ENCODE measurements at places on chromosomes 6 and 20.

GRCh38 chr20:49620364-49621240, 52.7 kb upstream of the PTGIS start:
- H3K27me3 ChIP-seq = no peaks in the 10 kb centered on the region
- no peak for DNase-seq
- H3K36me3 ChIP-seq = no peaks in the 10 kb centered on the region
- no peak overlapping the region for H3K4me3 ChIP-seq
- H3K27ac ChIP-seq = no peak overlapping the region

GRCh38 chr6:6538261-6538660, 50.3 kb upstream of the LY86 start:
- H3K27me3 ChIP-seq = no peaks in the 10 kb centered on the region
- H3K4me3 ChIP-seq = no peak overlapping the region
- H3K36me3 ChIP-seq = no peaks in the 10 kb centered on the region
- peaks cover 16% of the 10 kb centered on the region for H3K4me1 ChIP-seq

DNA sequence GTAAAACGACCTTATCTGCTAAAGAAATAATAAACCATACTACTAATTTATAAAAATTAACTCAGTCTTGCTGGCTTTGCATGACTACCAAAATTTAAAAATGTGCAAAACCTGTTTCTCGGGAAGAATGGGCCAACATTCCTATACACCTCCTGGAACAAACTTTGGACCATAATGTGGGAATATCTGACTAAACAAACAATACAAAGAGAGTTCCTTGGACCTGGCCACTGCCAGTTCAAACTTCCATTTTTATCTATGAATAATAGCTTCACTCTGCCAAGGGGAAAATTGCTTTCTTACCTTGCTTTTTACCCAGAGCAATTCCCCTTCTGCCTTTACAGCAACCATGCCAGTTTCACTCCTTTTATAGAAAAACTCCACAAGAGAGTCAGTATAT, 38.7 kb upstream of the POU5F1 start:
- H3K4me1 ChIP-seq = no peaks in the 10 kb centered on the region
- H3K36me3 ChIP-seq = no peaks in the 10 kb centered on the region
- H3K27me3 ChIP-seq = no peaks in the 10 kb centered on the region
- DNase-seq = no peak
- no peak overlapping the region for H3K4me3 ChIP-seq

GRCh38 chr6:73803562-73804241, 107.7 kb downstream of the CD109 start:
- no peaks in the 10 kb centered on the region for H3K36me3 ChIP-seq
- H3K27ac ChIP-seq = no peak overlapping the region
- no peaks in the 10 kb centered on the region for H3K4me1 ChIP-seq

GRCh38 chr20:18436847-18437246, 30.0 kb downstream of the DZANK1 start:
- no peak for DNase-seq
- no peaks in the 10 kb centered on the region for H3K36me3 ChIP-seq
- H3K4me3 ChIP-seq = no peak overlapping the region
- no peaks in the 10 kb centered on the region for H3K27me3 ChIP-seq
- no peak overlapping the region for H3K27ac ChIP-seq

DNA sequence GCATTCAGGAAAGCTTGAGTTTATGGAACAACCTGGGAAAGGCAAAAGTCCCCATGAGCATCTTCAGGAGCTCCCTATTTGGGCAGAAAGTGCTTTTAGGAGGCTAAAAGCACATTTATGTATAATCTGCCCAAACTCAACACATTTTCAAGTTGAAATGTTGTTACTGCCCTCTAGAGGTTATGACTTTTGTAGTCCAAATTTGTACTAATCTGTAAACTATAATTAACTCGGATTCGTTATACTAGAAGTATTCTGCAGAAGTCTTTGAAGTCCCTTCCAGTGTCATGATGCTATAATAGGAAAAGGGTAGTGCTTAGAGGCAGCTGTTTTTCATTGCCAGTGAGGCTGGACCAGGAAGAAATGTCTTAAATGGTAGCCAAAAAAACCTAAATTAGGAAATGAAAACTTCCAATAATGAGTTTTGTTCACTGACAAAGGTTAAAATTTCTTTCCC, 44.8 kb upstream of the EMILIN3 start:
- H3K27me3 ChIP-seq = no peaks in the 10 kb centered on the region
- H3K4me3 ChIP-seq = no peak overlapping the region
- peaks cover 3% of the 10 kb centered on the region for H3K36me3 ChIP-seq
- DNase-seq = no peak
- H3K4me1 ChIP-seq = peaks cover 66% of the 10 kb centered on the region

- H3K4me3 ChIP-seq = peak overlapping the region; percentile 28
- H3K4me1 ChIP-seq = peaks cover 53% of the 10 kb centered on the region
- H3K36me3 ChIP-seq = no peaks in the 10 kb centered on the region
- H3K27ac ChIP-seq = peak overlapping the region; percentile 38
- DNase-seq = no peak
Observed at GRCh38 chr6:12963567-12963966, 247.0 kb downstream of the PHACTR1 start.

DNA sequence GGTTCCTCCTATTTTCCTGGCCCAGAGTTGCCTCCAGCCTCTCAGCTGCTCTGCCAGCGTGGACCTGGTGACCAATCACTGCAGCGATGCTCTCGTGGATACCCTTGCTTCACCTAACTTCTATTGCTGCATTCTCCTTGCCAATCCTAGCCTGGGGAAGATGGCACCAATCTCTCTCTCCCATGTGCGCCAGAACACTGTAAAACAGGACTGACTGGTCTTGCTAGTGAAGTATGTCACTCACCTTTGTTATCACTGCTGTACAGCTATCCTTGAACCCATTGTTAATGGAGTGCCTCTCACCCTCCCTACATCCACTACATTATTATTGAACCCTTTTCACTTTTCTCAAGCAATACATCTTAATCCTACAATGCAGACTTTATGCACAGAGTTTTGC, 80.1 kb downstream of the LYRM4 start:
- H3K4me3 ChIP-seq = no peak overlapping the region
- H3K27me3 ChIP-seq = no peaks in the 10 kb centered on the region
- no peak for DNase-seq
- H3K27ac ChIP-seq = no peak overlapping the region

GRCh38 chr20:10511170-10511508, 76.0 kb downstream of the SLX4IP start:
- no peaks in the 10 kb centered on the region for H3K36me3 ChIP-seq
- peaks cover 8% of the 10 kb centered on the region for H3K4me1 ChIP-seq
- no peak for DNase-seq
- H3K27ac ChIP-seq = peak overlapping the region; percentile 40

DNA sequence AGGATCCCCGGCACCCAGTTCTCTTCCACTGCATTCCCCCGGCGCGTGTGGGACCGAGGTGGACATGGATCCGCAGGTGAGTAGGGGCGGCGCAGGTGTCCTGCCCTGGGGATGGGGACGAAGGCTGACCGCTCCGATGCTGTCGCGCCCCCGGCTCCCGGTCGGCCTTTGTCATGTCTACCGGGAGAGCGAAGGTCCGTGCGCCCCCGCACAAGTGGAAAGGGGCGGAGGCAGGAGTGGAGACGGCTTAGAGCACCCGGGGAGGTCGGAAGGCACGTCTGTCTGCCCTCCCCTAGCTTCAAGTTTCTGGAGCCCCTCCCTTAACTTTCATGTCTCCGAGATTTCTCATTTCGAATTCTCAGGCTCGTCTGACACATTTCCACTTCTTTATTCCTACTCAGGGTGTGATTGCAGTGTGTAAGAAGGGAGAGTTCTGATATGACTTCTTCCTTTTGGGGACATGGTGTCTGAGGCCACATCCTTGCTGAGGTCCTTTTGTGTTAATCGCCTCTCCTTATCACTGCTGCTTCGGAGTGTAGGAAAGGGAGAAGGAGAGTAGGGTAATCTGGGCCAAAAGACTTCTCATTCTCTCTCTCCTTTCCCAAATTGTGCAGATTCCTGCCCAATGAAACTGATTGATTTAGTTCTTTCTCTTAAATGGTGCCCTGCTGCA, 435 bp downstream of the KIFC1 start:
- peaks cover 6% of the 10 kb centered on the region for H3K4me1 ChIP-seq
- H3K36me3 ChIP-seq = no peaks in the 10 kb centered on the region
- DNase-seq = no peak
- peak overlapping the region; percentile 43 for H3K27ac ChIP-seq
- H3K27me3 ChIP-seq = no peaks in the 10 kb centered on the region

DNA sequence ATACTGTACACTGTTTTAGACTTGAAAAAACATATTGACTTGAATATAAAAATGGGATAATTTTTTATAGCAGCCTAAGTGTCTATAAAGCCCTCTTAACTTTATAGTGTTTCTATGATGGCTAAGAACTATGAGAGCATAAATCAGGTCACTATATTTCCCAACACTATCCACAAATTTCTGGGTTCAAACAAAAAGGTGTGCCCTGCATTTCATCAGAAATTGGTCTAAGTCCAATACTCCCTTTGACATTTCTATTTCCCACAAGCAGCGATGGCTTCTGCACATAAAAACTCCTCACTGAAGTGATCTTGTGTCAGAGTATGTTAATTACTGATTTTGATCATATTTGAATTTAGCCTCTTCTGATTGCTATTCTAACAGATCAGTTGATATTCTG, 143.9 kb downstream of the WDR27 start:
- H3K36me3 ChIP-seq = no peaks in the 10 kb centered on the region
- no peak for DNase-seq
- H3K4me1 ChIP-seq = no peaks in the 10 kb centered on the region
- H3K27me3 ChIP-seq = no peaks in the 10 kb centered on the region

DNA sequence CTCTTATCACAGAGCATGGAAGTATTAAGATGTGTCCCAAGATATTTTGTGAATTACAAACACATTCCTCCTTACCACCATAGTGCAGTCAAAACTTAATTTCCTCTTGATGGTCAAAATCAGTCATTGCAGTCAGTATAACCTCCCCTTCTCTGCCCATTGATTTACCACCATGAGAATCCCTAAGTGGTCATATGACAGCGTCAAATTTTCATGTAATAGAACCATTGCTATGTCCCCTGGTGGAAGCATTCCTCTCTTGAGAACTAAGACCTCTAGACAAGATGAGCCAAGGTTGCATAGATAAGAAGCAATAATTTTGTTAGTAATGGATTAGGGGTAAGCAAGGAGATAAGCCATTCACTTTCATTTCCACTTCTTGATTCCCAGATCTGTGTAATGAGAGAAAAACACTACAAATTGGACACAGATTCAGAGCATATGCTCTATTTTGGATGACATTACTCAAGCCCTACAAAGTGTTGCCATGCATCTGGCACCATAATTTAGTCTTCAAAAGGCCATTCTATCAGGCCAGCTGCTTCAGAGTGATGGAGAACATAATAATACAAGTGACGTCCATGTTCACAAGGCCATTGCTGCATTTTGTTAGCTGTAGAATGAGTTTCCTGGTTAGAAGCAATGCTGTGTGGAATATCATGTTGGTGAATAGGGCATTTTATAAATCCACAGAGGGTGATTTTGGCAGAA, 49.6 kb upstream of the PDE7B start:
- H3K27ac ChIP-seq = no peak overlapping the region
- H3K4me1 ChIP-seq = no peaks in the 10 kb centered on the region
- no peaks in the 10 kb centered on the region for H3K27me3 ChIP-seq
- DNase-seq = no peak

DNA sequence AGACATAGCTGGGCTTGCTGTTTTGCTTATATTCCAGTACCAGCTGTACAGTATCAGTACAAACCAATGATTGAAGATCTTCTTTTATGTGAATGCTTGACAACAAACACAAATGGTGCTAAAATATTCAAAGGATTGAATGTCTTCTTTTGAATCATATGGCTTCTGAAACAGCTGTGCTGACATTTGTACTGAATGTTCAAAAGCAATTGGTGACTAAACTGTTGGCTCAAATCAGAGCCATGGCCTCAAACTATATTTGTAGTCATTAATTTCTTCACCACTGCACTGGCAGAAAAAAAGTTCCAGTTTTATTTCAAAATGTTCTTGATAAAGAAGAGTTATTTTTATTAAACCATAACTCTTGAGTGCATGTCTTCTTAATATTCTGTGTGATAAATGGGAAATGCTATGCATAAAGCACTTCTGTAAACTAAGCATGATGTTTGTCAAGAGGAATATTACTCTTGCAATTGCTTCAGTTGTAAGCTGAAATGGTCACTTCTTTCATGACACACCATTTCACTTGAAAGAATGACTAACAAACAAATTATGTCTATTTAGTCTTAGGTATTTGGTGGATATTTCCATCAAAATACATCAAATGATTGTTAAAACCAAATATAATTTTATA, 45.9 kb upstream of the CENPW start:
- no peaks in the 10 kb centered on the region for H3K36me3 ChIP-seq
- no peaks in the 10 kb centered on the region for H3K4me1 ChIP-seq
- H3K27ac ChIP-seq = no peak overlapping the region

DNA sequence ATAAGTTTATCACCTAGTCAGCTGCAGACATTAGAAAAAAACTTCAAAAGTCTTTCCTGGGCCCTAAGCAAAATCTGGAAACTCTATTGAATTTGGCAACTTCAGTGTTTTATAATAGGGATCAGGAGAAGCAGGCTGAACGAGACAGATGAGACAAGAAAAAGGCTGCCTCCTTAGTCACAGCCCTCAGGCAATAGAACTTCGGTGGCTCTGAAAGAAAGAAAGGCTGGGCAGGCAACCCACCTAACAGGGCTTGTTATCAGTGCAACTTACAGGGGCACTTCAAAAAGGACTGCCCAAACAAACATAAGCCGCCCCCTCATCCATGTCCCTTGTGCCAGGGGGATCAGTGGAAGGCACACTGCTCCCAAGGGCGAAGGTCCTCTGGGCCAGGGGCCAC, 657.9 kb upstream of the HS3ST5 start:
- no peak overlapping the region for H3K4me3 ChIP-seq
- DNase-seq = no peak
- no peaks in the 10 kb centered on the region for H3K27me3 ChIP-seq
- no peaks in the 10 kb centered on the region for H3K36me3 ChIP-seq
- H3K27ac ChIP-seq = no peak overlapping the region
- H3K4me1 ChIP-seq = no peaks in the 10 kb centered on the region

- H3K4me1 ChIP-seq = peaks cover 37% of the 10 kb centered on the region
- no peak for DNase-seq
- H3K36me3 ChIP-seq = no peaks in the 10 kb centered on the region
- peaks cover 4% of the 10 kb centered on the region for H3K27me3 ChIP-seq
- no peak overlapping the region for H3K27ac ChIP-seq
Observed at GRCh38 chr6:47080083-47080596, 38.0 kb upstream of the ADGRF1 start.

DNA sequence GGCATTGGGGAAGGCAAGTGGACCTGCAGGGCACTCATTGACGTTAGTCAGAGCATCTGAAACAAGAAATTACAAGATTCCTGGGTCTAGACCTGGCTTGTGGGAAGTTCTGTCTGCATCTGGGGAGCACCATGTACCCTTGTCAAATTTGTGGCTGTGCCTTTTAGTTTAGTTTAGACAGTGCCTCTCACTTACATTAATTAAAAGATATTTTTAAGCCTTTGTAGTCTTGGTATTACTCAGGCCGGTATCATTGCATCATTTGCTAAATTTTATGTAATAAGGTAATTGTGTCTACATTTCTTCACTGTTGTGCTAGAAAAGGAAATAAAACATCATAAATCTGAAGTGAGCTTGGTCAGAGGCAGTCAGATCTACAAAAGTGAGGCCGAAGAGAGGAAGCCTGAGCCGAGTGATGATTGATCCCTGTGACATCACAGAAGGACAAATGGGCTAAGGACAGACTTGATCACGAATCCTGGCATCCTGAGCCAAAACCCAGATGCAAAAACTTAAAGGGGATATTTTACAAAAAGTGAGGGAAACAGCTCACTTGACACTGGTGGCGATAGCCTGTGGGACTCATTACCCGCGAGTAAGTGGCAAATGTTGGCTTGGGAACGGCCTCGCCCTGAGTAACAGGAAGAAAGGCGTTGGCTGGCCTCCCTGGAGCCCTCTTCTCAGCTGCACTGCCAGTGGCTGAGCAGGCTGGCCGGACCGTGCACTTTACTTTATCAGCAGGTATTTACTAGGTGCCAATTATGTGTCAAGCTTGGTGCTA, 106.5 kb downstream of the TCP11 start:
- peak overlapping the region; percentile 75 for H3K27ac ChIP-seq
- peak; percentile 67 for DNase-seq
- H3K4me1 ChIP-seq = peaks cover 79% of the 10 kb centered on the region
- no peaks in the 10 kb centered on the region for H3K36me3 ChIP-seq
- H3K27me3 ChIP-seq = no peaks in the 10 kb centered on the region

Measured in heart right ventricle (tissue), 16 donors.